Ovary (tissue), 10 donors: ENCODE measurements at places on chromosomes 7 and 10.
A peak's percentile ranks its signal among the peaks of the same experiment; 100 is the strongest.

GRCh38 chr10:123582084-123582989 lies 83.8 kb upstream of the GPR26 start:
- peak; percentile 84 for DNase-seq

GRCh38 chr7:50400114-50400513 lies 50.0 kb downstream of the FIGNL1 start:
- DNase-seq, result no peak

- no peak for DNase-seq
Observed at GRCh38 chr10:115762029-115762428, 511.0 kb downstream of the GFRA1 start.

DNA sequence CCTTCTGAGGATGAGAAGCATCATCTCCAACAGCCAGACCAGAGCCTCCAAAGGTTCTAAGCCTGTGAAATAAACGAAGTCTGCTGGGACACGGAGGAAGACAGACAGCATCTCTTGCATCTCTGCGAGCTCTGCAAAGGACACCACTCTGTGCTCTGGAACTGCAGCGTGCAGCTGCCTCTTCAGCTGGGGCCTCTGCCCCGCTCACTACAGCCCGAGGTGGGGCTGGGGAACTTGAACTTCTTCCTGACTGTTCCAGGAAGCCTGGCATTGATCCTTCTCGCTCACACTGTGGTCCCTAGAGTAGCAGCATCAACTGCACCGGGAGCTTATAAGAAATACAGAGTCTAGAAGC lies 163.3 kb downstream of the USP6NL start:
- no peak for DNase-seq

DNA sequence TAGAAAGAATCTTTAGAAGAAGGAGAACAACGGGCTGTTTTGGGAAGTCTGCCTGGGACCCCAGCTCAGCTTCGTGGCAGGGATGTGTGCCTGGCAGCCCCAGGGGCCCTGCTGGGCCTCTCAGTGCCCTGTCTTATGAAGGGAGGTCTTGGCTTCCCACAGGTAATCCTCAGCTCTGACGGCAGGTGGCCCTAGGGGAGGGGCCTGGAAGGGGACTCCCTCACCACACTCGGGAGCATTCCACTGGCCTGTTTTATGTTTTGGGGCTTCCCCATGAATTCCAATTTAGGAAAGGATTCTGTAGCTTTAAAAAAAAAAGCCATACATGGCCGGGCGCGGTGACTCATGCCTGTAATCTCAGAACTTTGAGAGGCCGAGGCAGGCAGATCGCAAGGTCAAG lies 3.0 kb upstream of the DMBT1 start:
- no peak for DNase-seq

DNA sequence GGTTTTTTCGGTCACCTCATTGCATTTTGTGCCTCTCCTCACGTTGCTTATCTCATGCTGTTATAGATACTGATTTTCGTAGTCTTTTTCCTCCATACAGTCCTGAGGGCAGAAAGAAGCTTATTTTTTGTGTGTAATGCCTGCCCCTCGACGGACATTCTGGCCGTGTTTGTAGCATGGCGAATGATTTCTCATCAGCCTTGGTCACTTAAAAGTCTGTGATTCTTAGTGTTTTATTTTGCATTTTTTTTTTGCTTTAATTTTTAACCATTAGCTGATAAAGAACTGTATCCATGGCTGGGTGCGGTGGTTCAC lies 469 bp upstream of the NOC3L start:
- DNase-seq, result no peak

DNA sequence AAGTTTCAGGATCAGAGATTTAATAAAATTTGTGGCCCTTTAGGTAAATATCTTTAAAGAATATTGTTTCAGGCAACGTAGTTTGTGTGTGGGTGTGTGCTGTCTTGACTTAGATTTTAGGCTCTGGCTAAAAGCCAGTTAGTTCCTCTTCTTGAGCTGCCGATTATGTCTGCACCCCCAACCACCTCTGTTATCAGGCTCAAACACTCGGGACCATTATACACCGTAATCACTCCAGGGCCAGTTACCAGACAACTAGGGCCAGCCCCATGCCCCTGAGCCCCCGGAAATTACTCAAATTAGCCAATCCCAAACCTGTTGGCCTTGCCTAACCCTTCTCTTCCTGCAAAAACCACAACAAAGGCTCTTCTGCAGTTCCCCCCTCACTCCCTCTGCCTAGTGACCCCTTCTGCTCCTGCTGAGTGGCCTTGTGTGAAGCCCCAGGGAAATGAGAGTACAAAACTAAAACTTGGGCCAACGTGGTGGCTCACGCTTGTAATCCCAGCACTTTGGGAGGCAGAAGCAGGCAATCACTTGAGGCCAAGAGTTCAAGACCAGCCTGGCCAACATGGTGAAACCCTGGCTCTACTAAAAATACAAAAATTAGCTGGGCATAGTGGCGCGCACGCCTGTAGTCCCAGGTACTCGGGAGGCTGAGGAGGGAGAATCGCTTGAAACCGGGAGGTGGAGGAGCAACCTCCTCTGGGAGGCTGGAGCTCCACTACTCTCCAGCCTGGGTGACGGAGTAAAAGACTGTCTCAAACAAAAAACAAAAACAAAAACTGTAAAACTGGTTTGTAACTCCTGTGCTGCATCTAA lies 9.2 kb upstream of the HNRNPF start:
- no peak for DNase-seq

- no peak for DNase-seq
Observed at GRCh38 chr10:69348816-69349541, 67.7 kb downstream of the TACR2 start.

- DNase-seq, result no peak
Observed at GRCh38 chr10:29876008-29876555, 183.3 kb downstream of the JCAD start.

GRCh38 chr10:11225935-11226334 lies 208.3 kb downstream of the CELF2 start:
- no peak for DNase-seq

DNA sequence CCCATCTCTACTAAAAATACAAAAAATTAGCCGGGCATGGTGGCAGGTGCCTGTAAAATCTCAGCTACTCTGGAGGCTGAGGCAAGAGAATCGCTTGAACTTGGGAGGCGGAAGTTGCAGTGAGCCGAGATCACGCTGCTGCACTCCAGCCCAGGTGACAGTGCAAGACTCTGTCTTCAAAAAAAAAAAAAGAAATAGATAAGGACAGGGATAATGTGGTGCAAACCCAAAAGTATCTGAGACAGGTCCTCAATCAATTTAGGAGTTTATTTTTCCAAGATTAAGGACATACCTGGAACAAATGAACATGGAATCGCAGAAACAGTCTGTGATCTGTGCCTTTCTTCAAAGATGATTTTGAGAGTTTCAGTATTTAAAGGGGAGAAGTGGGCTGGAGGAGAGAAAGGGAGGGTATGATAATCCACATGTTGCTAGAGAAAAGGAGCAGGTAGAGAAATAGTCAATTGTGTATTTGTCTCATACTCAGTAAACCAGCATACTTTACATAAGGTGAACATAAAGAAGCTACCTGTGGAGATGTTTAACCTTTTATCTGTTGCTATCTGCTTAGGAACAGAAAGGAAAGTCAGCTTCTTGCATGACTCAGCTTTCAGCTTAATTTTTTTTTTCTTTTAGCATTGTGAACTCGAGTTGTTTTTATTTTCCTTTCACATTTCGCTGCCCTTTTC lies 4.9 kb upstream of the MTPN start:
- no peak for DNase-seq

DNA sequence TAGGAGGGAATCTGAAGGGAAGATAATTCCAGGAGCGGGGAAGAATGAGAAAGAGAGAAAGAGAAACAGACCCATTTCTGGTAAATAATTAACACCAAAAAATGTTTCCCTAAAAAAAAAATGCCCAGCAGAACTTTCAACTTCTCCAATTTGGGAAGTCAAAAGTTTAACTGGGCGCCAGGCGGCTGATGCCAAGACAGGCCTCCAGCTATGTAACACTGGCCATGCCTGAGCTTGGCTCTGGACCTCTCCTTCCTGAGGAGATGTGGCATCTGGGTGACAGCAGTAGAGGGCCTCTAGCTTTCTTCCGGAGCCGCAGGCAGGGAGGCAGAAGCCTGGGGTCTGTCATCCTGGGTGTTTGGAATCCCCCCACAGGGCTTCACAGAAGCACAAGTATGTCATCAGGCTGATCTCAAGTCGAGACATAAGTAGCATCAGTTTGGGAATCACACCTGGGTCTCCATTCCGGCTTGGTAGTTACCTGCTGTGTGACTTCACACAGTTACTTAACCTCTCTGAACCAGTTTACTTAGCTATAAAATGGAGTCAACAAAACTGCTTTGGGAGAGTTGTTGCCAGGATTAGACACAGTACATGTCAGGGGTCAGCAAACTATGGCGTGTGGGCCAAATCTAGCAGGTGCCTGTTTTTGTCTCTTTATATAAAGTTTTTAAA lies 50.5 kb upstream of the TCF7L2 start:
- no peak for DNase-seq

- DNase-seq, result no peak
Observed at GRCh38 chr10:123357421-123357930, 203.3 kb downstream of the BUB3 start.

GRCh38 chr10:11930312-11930978 lies 107.3 kb downstream of the PROSER2 start:
- no peak for DNase-seq

- DNase-seq, result peak; percentile 25
Observed at GRCh38 chr7:130733931-130734814, at the start of gene KLF14. KLF14 (minus strand) TSS chr7:130734207; CDS start chr7:130734033, 174 bp downstream.

- DNase-seq, result no peak
Observed at GRCh38 chr7:55939514-55940123, 12.1 kb upstream of the MRPS17 start.

DNA sequence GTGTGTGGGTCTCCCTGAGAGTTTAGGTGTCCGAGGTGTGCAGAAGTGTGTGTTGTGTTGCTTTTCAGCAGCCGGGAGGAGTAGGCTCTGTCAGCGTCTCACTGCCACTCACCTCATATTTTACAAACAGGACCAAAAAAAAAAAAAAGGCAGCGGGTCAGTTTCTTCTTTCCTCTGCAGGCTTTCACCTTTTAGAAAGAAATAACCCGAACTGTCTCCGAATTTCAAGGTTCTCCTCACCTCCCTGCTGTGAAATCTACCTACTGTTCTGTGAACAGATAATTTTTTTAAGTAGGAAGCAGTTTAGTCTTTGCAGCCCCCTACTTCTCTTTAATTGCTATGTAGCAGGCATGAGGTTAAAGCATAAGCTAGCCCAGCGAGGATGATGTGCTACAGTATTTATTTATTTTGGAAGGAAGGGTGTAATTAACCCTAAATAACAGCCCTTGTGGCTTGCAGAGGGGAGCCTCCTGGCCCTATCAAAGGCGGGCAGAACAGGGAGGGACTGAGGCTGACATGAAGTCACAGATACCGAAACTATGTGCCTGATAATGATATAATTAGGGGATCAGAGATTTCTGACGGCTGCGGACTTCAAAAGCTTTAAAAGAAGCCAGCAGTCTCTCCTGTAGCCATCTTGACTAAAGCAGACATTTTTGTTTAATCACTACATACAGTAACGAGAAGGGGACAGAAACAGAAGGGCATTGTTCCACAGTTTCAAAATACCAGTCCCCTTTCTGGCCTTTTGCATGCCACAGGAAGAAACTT lies 1.6 kb downstream of the BAMBI start:
- DNase-seq, result no peak

GRCh38 chr7:128830231-128831177 lies at the start of gene FLNC:
FLNC (plus strand) TSS chr7:128830406; CDS start chr7:128830638, 232 bp downstream.
- peak; percentile 73 for DNase-seq

- DNase-seq, result no peak
Observed at GRCh38 chr7:156261581-156261980, 379.0 kb upstream of the RNF32 start.

GRCh38 chr10:36766940-36767339 lies 358.5 kb upstream of the ANKRD30A start:
- no peak for DNase-seq

- peak; percentile 27 for DNase-seq
Observed at GRCh38 chr10:73413108-73413527, 740 bp downstream of the ANXA7 start.

DNA sequence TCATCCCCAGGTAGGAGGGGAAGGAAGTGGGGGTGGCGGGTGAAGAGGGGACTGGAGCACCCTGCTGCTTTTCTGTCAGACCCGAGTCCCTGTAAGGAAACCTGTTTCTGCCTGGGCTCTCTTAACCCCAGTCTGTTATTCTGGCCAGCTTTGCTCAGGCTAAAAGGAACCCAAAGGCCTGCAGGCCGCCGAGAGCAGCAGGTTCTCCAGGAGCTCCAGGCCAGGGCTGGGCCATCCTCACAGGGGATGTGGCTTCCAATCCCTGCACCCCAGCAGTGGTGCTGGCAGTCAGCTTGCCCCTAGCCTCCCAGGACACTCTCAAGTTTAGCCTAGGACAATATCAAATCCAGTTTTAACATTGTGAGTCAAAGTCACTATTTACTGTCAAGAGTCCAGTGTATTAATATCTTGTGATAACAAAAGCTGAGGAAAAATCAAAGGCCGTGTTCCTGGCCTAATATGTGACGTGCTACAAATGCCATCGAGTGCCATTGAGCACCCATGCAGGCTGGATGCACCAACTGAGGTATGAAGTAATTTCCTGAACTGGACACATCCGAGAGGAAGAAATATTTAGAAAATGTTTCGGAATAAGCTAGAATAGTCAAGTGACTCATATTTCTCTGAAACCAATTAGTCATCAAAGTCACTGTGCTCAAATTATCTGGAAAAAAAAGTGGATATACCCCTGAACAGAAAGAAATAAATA lies 7.0 kb downstream of the PKD1L1 start:
- no peak for DNase-seq

DNA sequence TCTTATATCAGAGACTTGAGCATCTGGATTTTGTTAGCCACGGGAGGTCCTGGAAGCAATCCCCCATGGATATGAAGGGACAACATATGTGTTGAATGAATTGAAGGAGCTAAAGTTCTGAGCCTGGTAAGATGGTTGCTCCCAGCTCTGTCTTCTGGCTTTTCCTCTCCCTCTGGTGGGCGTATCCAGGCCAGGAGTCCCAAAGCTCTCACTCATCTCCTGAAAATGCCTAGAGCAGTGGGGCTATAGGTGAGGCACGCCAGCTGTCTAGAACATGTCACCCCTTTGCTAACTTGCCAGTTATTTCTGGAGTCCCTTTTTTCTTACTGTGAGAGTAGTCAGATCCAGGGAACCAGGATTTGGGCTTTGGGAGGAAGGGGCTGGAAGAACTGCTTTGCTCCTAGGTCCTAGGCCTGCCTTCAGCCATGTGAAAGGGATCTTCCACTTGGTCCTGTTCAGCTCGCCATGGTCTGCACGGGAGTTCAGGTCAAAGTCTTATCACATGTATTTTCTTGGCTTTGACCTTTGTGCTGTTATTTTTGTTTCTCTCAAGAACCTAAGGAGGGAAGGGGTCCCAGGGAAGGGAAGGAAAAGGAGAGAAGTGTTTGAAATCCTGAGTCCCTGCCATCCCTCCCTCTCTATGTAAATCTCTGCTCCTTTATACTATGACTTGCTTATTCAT lies 73.6 kb downstream of the MINPP1 start:
- no peak for DNase-seq

DNA sequence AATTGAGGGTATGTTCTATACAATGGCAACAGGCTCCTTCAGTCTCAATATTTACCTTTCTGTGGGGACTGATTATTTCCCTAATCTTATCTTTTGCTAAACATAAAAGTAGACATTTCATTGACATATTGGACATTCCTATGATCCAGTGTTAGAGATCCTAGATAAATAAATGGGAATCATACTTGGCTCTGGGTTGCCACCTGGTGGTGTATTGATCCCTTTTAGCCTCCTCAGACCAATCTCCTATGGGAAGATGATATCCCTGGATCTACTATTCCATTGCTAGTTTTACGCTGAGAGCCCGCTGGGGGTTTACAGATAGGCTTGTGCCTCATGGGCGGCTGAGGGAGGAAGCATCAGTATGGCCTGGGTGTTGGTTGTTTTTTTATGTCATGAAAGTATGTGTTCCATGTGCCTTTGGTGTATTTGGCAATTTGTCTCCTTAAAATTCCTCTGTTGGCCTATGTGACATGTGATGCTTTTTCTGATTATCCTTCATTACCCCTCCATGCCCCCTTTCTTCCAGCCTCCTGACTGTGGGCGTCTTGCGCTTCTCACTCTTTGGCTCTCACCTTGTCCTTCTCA lies 18.8 kb downstream of the CELF2 start:
- DNase-seq, result no peak
